ENCODE measurements at places on chromosomes 4 and X. TPM values are rescaled to one million over a fixed set of nuclear protein-coding genes. Genes with fewer than 3 reads are reported as not detected.

LDB2 gene
- total RNA-seq, result 722 TPM

C4orf51 gene
- not detected for total RNA-seq

ARHGAP24 gene
- total RNA-seq, result 24.2 TPM

ATP6AP2 gene
- total RNA-seq, result 106 TPM

SMC1A gene
- 14.7 TPM for total RNA-seq

PAK3 gene
- total RNA-seq, result 1.7 TPM

VCX gene
- not detected for total RNA-seq

MFSD8 gene
- 17.3 TPM for total RNA-seq
